ENCODE measurements at places on chromosomes 11 and 22.

- no peak for DNase-seq
These were observed 6.3 kb upstream of the FXYD2 start for GRCh38 chr11:117830674-117831351.

DNA sequence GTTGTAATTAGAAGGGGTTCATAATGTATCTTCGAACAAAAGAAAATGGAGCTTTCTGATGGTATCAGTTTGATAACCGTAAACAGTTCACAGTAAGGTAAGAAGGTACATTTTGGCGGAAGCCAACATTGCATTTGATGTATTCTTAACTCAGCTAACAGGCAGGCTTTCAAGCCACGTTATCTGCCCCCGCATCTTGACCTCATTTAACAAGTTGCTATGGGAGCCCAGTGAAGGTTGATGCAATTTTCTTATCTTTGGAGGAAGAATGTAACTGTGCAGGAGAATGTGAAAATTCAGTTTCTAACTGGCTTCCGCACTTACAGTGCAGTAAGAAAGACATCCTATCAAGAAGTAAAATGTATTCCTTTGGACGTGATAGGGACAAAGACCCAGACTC is 110.6 kb downstream of the ETS1 start:
- DNase-seq: no peak

DNA sequence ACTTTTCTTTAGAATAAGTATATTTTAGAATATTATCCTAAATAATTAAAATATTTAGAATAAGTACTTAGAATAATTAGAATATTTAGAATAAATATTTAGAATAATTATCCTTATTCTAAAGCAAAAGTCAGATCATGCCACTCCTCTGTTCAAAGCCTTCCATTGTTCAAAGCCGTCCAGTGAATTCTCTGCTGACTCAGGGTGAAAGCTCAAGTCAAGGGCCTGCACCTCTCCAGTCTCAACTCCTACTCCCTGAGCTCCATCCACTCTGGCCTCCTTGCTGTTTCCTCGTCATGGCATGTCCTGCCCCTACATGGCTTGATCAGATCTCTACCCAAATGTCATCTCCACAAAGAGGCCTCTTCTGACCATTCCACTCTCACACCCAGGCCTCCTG is 30.0 kb downstream of the PLEKHA7 start:
- DNase-seq: no peak

DNA sequence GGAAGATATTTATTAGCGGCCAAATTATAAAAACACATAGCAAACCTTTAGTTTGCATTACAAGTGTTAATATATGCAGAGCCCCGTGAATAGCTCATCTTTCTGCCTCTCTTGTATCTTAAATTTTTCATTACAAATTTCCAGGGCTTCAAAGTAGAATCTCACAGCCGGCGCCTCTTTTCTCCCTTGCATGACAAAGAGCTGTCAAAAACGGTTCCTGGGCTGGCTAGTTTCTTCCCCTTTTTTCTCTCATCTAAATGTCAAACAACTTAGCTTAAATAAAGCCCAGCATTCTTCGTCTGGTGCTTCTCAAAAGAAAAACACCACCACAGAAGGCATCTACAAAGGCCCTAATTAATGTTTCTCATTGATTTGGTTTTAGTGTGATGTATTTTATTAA is 253.0 kb downstream of the INSC start:
- DNase-seq: no peak

GRCh38 chr22:39306456-39307361 is 12.7 kb downstream of the RPL3 start:
- DNase-seq: no peak

GRCh38 chr11:66264914-66265313 is 3.5 kb upstream of the RAB1B start:
- no peak for DNase-seq

- no peak for DNase-seq
These were observed 64.7 kb downstream of the UVRAG start for GRCh38 chr11:75879737-75880136.

- DNase-seq: no peak
These were observed 1019.3 kb downstream of the JRKL start for GRCh38 chr11:97409141-97409540.

DNA sequence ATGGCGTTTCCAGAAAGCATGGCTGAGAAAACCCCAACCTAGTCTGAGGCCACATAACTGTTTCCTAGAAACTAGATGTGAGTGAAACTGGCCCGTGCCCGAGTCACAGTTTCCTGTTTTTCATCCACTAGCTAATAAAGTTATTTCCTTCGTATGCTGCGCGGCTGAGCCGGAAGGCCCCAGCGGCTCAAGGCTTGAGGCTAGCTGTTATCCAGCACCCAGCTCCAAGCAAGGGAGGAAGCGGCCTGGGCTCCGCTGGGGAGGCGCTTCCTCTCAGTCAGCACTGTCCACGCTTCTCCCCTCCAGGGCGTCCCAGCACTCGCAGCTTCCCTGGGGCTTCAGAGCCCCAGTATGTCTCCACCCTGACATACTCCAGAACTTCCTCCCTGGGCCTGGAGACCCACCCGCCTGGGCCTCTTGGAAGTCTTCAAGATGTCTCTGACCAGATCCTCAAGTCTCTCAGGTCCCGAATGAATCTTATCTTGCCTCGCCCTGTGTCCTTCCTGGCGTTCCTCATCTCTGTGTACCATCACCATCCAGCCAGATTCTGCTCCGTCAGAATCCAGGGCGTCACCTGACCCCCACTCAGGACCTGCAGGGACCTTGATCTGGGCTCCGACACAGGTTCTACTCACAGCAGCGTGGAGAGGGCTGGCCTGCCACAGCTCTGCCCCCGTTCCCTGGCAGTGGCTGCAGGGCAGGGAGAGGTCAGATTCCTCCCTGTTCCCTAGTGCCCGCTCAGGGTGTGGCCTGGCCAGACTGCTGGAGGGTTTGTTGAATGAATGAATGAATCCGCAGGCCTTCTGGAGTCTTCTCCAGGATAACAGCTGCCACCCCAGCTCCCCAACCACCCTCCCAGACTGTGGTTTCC is 81.9 kb downstream of the LRRC32 start:
- DNase-seq: no peak

DNA sequence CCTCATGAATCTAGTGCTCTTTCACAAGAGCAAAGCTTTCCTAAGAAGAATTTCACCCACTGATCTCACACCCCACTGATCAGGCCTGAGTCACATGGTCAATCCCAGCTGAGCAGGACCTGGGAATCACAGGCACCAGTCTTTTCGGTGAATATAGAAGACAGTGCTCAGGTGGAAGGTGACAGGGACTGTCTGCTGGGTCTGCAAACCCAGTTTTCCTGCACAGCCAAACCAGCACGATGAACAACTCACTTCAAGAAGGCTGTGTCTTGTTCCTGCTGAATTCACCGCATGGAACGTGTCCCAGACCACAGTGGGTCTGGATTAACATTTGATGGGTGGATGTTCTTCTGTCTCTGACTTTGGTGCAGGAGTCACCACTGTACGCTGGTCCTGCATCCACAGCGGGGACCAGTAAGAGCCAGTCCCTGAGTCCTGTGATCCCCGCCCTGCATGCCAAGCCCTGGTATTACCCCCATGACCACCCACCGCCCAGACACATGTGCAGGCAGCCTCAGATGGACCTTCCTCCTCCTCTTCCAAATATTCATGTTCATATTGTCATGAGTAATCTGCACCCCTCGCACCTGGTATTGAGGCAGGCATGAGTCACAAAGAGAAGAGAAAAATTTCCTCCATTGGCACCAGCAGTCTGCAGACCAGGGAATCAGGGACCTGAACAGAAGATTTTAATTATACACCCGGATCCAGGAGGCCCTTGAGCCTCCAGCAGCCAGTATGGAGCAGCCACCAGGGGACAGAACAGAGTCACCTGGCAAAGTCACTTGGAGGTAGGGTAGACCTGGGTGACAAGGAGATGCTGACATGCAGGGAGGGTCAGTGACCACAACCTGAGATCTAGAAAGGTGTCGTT is 8.6 kb upstream of the IGLL5 start:
- no peak for DNase-seq

- no peak for DNase-seq
These were observed 26.7 kb downstream of the OSBPL5 start for GRCh38 chr11:3138178-3139085.

GRCh38 chr11:28922386-28922981 is 814.3 kb downstream of the METTL15 start:
- DNase-seq: no peak

- no peak for DNase-seq
These were observed 114.4 kb upstream of the BLID start for GRCh38 chr11:122230385-122230755.

GRCh38 chr11:18698341-18699268 is at the start of gene TMEM86A:
TSS of gene TMEM86A (plus strand) at chr11:18698779. CDS start at chr11:18698887, 108 bp downstream.
- peak; percentile 85 for DNase-seq

DNA sequence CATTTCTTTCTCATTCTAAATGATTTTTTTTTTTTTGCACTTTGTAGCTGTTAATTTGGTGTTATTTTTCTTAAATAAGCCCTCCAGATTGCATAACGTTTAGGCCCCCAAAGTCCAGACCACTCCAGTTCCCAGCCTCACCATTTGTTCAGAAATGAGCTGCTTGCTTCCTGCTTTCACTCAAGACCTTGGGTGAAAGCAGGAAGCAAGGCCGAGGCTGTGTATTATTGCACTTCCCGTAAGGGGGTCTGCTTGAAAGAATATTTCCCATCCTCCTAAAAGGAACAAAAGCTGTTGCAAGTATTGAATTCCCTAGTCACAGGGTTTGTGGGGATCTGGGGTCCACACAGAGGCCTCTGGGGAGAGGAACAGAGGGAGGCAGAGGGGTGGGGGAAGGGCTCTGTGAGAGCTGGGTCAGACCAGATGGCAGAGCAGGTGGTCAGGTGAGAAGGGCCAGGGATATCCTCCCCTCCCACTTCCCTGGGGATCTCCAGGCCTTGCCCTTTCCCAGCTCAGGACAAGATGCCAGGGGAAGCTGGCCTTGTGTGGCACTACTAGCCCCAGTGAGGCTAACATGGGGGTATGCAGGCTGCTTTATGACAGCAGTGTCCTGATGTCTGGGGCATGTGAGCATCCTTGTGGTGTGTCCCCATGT is 51.6 kb upstream of the MYEOV start:
- no peak for DNase-seq

GRCh38 chr11:74739546-74740270 is 8.5 kb upstream of the CHRDL2 start:
- DNase-seq: no peak

- DNase-seq: no peak
These were observed 54.9 kb downstream of the GLYATL1 start for GRCh38 chr11:58994171-58994570.

DNA sequence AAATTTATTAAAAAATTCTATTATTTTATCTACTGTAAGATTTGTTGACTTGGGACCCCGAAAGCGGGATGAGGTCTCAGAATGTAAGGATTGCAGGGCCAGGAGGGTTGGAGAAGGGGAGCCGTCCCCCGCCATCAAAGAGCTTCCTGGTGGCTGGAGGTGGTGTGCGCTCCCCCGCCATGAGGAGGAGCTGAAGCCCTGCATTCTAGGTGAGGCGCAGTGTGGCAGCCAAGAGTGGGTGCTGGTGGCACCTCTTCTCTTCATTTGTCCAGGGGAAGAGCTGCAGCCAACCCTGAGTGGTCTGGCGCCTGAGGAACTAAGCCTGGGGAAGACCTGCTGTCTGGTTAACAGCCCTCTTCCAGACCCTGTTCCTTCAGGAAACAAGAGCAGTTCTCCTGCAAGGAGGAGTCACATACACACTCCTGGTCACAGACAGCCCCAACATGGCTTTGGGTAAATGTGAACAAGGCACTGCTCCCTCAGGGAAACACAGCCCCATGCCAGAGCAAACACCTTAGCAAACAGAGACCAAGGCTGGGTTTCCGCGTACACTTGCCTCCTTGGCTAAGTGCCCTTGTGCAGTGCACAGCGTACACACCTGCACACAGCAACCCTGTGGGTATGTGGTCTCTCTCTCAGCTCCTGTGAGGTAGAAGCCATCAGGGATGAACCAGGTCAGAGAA is 17.3 kb downstream of the RTN4RL2 start:
- no peak for DNase-seq

- no peak for DNase-seq
These were observed 13.4 kb upstream of the P2RY2 start for GRCh38 chr11:73204711-73205121.

DNA sequence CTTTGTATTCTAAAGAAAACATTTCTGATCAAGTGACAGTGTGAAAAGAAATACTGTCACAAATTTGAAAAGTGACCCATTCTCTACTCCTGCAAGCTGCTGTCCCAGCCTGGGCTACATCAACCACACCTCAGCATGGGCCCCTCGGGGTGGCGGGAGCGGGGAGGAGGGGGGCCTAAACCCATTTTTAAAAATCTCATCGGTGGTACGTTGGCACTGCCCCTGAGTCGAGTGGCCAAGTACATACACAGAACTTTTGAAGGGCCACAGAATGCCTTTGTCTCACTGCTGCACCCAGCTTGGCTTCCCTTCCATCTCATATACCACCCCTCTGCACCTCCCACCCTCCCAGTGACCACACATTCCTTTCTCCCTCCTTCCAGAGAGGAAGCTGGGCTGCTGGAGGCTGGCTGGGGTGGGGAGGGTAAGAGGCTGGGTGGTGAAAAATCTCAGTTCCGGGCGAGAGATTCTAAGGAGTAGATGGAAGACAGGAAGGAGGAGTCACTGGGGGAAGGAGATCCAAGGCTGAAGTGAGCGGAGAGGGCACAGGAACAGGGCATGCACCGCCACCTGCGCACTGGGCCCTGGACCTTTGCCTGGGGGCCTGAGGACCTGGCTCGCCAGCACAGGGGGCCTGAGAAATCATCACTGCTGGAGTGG is 21.1 kb downstream of the FXYD6 start:
- DNase-seq: no peak

DNA sequence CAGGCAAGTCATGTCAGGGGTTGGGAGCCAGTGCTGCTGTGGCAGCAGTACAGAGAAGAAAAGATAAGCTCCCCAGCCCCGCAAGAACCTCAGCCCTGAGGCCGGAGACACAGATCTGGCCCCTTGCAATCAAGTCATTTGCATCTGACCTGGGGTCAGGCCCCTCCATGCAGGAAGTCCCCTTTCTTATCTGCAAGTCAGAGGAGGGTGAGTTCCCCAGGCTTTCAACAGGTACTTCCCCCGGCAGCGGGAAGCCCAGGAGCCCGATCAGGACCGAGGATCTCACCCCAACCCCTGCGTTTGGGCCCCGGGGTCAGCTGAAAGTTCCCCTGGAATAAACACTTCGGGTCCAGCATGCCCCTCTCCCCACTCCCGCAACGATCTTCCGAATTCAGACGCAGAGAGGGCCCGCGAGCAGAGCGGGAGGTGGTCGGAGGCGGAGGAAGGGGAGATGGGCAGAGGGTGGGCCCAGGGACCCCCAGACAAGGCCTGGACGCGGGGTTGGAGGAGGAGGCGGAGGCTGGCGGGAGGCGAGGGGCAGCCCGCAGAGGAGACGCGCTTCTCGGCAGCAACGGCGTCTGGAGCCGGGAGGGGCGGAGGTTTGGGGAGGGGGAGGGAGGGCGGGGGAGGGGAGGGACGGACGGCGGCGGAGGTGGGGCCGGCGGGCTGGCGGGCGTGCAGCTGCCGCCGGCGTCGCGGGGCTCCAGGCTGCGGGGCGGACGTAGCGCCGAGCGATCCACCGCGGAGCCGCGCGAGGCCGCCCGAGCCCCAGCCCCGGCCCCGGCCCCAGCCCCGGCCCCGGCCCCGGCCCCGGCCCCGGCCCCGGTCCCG is at the start of gene TSPAN18:
TSPAN18 (plus strand) TSS at position 680 of the 831 bp plus-strand sequence. CDS start 179,455 bp downstream, outside the sequence.
- peak; percentile 46 for DNase-seq

- no peak for DNase-seq
These were observed 169.4 kb upstream of the ZBED5 start for GRCh38 chr11:11027288-11027687.

All from GM18507 (cell line).